Fibroblast of skin of back (primary cell): ENCODE measurements at places on chromosomes 11 and 22.

DNA sequence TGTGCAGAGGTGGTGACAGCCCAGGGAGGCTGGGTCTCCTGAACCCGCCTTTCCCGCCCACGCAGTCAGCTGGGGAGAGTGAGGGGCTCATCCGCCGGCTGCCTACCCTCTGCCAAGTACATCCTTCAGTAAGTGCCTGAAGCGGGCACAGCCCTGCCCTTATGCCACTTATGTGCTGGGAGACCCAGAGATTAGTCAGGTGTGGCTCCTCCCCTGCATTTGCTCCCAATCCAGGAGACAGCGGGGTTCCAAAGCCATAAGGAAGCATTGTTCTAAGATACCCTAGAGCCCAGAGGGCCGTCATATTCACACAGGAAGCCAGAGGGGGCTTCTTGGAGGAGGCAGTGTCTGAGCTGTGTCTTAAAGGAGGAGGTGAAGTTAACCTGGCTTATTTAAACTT is 5.8 kb upstream of the PPP6R3 start:
- DNase-seq, result no peak

GRCh38 chr22:29089507-29089906 is 16.7 kb downstream of the KREMEN1 start:
- no peak for DNase-seq

DNA sequence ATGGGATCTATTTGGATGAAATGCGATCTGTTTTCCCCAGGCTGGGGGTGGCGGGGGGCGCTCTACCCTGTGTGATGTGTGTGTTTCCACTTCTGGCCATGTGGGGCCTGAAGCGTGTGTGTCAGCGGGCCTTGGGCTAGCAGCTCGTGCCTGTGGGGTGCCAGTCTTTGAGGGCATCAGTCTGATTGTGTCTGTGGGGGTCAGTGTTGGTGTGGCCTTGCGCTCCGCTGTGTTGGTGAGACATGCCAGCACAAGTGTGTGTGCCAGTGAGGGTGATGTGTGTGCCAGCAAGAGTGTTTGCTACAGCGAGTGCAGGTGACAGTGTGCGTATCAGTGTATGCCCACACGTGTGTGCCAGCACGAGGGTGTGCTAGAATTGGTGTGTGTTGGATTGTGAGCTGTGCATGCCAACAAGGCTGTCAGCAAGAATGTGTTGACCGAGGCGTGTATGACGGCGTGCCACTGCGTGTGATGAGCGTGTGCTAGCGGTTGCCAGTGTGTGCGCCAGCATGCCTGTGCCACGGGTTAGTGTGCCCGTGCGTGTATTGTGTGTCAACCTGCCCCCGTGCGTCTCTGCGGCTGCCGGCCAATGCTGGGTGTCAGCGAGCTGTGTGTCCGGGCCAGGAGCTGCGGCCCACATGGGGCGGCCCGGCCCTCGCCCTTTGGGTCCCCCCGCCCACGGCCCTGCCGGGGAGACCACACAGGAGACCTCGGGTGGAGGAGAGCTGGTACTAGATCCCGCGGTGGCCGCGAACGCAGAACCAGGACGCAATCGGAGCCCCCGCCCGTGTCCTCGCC is 519 bp downstream of the ARRB1 start:
- DNase-seq, result no peak

DNA sequence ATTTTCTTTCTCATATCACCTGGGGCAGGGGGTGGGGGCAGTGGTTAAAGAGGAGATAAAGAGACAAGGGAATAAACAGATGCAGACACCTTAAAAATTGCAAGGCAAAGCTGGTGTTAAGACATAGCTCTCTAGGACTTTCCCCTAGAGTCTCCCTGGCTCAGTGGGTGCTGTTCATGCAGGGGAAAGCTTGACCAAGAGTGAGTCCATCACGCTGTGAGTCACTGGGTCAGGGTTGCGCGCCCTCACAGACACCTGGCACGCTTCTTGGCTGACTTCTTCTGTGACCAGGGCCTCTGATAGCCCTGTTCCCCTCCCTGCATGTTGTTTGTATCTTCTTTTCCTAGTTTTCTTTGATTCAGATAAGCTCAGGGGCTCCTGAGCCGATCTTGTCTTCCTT is 31.9 kb downstream of the COMMD9 start:
- no peak for DNase-seq

GRCh38 chr11:108524422-108524821 is 26.2 kb upstream of the POGLUT3 start:
- DNase-seq, result no peak

DNA sequence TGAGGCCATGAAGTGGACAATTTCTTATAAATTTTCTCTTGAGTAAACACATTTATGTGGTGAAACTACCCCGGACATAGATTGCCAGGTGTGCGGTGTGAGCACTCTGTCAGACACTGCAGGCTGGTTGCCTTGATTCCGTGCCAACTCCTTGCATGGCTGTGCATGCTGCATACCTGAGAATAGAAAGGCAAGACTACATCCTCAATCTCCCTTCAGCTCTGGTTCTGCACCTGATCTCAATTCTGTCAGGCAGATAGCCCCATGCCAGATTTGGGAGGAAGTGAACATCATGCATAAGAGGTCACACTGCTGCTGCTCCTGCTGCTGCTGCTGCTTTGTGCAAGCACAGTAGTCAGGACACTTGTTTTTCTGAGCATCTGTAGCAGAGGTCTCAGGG is 42.5 kb upstream of the DEUP1 start:
- no peak for DNase-seq

- peak; percentile 29 for DNase-seq
Measured at GRCh38 chr11:68160100-68160695, 39.0 kb upstream of the CHKA start.

- DNase-seq, result no peak
Measured at GRCh38 chr11:67649634-67650510, 658 bp downstream of the ACY3 start.

DNA sequence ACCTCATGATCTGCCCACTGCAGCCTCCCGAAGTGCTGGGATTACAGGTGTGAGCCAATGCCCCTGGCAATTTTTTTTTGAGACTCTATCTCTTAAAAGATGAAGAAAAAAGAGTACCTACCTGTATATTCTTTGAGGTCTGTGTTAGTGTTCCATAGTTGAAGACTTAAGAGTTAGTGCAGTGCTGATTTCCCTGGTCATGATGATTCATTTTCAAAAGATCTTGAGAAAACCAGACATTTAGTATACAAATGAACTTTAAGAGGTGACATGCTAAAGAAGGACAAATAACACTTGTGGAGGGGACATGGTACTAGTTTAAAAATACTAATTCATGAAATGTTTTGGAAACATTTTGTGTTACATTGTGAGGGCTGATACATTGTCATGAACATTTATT is 17.7 kb downstream of the CBL start:
- peak; percentile 27 for DNase-seq

DNA sequence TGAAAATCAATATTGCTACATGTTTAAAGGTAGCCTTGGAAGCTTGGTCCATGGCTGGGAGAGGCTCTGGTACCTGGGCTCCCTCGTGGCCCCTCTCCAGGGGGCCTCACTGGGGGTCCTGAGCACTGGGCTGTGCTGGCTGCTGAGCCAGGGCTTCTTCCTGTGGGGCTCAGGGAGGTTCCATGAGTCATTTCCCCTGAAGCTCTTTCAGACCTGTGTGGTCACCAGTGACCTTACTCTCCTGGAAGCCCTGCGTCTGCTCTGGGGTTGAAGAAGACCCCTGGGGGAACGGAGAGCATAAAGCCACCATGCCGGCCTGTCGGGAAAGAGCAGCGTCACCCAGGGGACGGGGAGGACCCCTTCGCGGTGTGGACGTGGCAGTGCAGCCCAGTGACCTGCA is 389.0 kb downstream of the TBC1D22A start:
- peak; percentile 44 for DNase-seq

GRCh38 chr11:72084076-72084475 is 3.4 kb downstream of the LRRC51 start:
- no peak for DNase-seq

- peak; percentile 86 for DNase-seq
Measured at GRCh38 chr11:83583757-83584366, 297.7 kb upstream of the CCDC90B start.

GRCh38 chr11:95943546-95943945 is 19.6 kb upstream of the MTMR2 start:
- DNase-seq, result no peak

DNA sequence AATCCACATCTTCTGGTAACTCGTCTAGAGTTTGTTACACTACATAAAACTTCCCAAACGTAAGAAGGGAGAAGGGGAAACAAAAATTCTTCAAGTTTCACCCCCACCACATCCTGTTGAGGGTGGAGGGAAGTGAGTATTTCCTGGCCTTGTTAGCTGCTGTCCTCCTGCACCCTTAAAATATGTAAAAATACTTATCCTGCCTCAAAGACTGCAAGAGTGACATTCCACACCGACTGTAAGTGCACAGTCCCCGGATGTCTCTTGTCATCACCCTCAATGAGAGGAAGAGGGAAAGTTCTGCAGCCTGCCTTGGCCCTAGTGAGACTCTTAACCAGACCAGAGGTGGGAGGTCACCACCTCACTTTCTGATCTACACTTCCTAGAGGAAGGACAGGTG is 3.3 kb downstream of the TMEM121B start:
- DNase-seq, result no peak

GRCh38 chr22:50526108-50526833 is 873 bp upstream of the SCO2 start:
- DNase-seq, result peak; percentile 74

DNA sequence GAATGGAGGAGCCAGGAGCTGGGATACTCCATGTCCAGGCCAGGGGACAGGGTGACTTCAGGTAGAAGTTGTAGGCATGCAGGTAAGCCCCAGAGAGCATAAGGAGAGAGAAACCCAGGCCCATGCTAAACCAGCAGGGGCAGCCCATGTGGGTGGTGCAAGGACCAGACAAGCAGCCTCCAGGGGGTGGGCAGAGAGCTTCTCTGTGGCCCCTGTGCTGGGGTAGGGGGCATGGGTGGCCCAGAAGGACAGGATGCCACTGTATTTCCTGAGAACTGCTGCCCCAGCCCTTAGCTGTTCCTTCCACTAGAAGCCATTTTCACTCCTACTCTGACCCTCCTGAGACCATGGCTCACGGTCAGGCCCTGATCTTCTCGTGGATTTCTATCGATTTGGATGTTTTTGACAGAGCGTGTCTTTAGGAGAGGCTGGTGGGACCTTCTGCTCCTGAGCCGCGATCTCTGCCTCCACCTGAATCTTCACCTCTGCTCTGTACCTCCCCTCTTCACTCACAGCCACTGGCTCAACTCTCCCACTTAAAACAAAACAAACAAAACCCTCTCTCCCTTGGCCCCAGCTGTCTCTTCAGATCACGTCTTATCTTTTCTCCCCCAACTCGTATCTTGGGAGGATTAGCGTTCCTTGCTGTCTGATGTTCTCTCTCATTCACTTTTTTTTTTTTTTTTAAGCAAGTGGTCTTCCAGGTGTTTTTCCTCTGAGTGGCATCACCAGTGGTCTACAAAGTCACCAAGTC is 112.2 kb downstream of the NECTIN1 start:
- DNase-seq, result no peak

GRCh38 chr11:33256813-33257159 is 395 bp upstream of the HIPK3 start:
- no peak for DNase-seq

GRCh38 chr11:102831128-102831488 is 12.3 kb downstream of the MMP3 start:
- DNase-seq, result no peak

GRCh38 chr11:94880216-94880615 is 93.1 kb downstream of the CWC15 start:
- DNase-seq, result peak; percentile 58

DNA sequence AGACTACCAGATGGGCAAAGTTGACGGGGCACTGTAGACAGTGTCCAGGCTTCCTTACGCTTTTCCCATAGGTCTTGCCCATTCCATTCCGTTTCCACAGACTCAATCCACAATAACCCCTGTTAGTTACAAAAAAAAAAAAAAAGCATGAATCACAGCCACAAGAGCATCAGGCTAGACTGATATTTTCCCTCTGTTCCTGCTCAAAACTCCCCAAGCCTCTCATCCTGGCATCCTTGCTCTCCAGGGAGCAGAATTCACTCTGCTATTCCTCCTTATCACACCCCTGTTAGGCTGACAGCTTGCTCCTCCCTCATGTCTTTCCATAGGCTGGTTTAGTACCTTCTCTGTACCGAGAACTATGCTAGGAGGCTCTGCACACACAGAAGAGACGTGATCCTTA is 42.2 kb downstream of the TMEM123 start:
- peak; percentile 68 for DNase-seq
